ENCODE measurements at places on chromosomes 1 and 21.

- peak; percentile 98 for DNase-seq
These were observed 21.9 kb upstream of the TRIM67 start for GRCh38 chr1:231139659-231140654.

- DNase-seq, result peak; percentile 77
These were observed 5.7 kb upstream of the PLPP3 start for GRCh38 chr1:56584910-56585528.

GRCh38 chr1:88730995-88731394, 46.9 kb downstream of the PKN2 start:
- no peak for DNase-seq

- peak; percentile 58 for DNase-seq
These were observed 30.3 kb upstream of the CBR3 start for GRCh38 chr21:36104317-36105300.

GRCh38 chr1:146019231-146020057, 2.1 kb downstream of the HJV start:
- DNase-seq, result no peak

DNA sequence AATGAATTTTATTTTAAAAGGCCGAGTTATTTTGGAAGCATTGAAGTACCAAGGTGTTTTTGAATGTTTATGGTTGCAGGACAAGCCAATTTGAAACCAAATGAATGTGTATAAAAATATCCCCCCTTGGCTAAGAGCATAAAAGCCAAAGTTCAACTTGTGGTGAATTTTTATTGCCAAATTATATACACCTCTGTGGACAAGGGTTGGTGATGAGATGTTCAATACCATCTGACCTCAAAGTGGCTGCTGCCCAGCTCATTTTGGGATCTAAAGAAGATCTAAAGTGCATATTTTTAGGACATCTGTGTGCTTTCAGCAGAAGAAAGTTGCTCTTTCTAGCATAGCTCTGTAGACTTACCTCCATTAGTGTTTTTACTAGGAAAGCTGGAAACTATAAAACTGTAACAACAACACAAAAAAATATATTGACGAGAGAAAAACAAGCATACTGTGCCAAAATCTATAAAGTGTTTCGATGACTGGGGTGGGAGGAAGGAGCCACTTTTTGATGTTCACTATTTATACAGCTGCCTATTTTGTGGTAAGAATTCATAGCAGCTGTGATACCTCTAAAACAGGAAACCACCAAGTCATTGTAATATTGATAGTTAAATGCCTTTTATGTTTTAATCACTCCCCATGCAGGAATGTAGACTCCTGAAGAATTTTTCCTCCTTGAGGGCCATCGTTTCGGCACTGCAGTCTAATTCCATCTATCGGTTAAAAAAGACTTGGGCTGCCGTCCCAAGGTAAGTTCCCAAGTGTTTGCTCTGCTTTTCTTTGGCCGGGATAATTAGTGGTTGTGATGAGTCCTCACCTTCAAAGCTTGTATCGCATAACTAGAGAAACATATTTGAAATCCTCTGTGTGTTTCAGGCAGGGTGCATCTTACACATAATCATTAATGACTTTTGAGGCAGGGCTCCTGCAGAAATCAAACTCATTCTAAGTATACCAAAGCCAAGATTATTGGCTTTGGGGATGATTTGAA, 83.2 kb downstream of the RGL1 start:
- DNase-seq, result peak; percentile 77

- no peak for DNase-seq
These were observed 4.3 kb upstream of the MTFR1L start for GRCh38 chr1:25815208-25816111.

DNA sequence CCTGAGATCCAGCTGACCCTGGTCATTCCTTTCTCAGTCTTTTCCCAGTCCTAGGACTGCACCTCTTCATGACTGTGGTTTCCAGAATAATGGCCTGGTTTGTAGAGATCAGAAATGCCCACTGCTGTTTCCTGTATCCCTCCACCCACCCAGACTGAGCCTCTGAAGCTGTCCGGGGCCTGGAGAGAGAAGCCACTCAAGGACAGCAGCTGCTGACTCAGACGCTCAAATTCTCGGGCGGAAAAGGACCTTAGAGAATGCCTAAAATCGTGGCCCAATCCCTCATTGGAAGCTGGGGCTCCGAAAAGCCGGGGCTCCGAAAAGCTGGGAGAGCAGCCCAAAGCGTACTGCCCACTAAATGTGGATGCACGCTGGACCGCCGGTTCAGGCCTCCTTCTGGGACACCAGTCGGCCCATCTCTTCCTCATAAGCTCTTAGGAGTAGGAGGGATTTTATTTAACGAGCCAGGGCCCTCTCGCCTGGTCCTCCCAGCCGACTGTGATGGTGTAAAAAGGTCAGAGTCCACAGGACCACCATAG, 7.8 kb upstream of the GPR61 start:
- no peak for DNase-seq

GRCh38 chr1:27934818-27935549, at the start of gene SMPDL3B:
TSS of gene SMPDL3B (plus strand) at chr1:27935000. CDS start at chr1:27935184, 184 bp downstream.
- no peak for DNase-seq

DNA sequence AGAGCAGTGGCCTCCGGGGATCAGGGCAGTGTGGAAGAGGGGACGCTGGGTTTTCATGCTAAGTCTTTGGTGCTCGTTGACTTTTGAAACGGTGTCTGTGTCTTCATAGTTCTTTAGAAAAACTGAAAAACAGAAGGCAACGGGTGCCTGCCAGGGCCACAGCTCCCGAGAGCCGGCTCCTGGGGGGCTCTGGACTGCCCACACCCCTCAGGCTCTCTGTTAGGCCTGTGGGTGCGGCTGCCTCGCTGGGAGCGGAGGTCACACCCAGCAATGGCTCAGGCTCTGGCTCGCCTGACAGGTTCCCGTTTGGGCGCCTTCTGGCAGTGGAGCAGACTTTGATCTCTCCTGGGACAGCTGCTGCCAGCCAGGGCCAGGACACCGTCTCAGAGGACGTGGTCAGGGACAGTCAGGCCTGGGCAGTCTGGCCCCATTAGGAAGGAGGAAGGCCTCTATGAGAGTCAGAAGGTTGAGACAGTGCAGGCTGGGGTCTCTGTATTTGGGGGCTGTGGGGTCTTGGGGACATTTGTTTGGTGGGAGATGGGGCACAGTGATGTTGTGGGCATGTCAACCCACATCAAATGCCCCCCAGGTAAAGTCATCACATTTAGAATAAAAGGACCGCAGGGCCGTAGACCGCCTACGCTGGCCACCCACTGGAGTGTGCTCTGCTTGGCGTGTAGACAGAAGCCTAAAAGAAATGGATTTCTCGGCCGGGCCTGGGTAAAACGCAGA, 5.6 kb downstream of the ARHGEF16 start:
- DNase-seq, result no peak

DNA sequence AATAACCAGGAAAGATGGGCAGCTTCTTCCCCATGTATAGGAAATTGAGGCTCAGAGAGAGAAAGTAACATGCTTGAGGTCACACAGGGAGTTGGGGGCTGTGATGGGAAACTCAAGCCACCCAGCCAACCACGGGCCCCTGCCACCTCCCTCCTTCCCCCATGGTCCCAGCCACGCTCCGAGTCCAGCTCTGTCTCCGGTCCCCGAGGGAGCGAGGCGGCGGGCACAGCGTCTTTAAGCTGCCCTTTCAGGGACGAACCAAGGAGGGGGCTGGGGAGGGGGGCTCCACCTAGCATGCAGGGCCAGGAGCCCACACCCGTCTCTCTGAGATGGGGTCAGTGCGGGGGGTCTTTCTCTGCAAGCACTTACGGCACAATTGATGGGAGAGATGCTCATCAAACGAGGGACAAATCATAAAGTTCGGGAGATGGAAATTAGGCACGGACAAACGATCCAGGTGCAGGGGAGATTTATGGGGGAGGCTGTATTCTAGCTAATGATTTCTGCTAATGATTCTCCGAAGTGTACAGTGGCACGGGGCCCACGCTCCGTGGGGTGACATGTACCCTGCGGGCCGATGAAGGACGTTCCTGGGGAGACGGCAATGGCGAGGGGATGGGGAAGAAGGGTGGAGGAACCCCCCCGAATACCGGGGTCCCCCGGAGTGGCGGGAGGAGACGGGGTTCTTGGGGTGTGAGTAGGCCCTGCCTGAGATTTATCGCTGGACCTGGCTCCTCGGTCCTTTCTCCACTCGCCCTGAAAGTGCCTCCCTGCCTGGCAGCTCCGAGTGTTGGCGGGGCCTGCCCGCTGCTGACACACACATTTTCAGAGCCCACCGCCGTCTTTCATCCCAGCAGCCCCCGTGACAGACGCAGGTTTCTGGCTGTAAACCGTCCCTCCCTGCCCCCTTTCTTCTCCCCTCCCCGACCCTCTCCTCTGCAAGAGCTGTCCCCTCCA, 31.2 kb upstream of the CASZ1 start:
- no peak for DNase-seq

DNA sequence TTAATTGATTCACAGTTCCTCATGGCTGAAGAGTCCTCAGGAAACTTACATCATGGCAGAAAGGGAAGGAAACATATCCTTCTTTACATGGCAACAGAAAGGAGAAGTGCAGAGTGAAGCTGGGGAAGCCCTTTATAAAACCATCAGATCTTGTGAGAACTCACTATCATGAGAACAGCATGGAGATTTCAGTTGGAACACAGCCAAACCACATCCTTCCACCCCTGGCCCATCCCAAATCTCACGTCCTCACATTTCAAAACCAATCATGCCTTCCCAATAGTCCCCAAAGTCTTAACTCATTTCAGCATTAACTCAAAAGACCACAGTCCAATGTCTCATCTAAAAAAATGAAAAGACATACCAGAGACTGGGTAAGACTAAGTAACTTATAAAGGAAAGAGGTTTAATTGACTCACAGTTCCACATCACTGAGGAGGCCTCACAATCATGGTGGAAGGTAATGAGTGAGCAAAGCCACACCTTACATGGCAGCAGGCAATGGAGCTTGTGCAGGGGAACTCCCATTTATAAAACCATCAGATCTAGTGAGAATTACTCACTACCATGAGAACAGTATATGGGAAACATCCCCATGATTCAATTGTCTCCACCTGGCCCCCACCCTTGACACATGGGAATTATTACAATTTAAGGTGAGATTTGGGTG, 105.2 kb downstream of the MRPL39 start:
- no peak for DNase-seq

DNA sequence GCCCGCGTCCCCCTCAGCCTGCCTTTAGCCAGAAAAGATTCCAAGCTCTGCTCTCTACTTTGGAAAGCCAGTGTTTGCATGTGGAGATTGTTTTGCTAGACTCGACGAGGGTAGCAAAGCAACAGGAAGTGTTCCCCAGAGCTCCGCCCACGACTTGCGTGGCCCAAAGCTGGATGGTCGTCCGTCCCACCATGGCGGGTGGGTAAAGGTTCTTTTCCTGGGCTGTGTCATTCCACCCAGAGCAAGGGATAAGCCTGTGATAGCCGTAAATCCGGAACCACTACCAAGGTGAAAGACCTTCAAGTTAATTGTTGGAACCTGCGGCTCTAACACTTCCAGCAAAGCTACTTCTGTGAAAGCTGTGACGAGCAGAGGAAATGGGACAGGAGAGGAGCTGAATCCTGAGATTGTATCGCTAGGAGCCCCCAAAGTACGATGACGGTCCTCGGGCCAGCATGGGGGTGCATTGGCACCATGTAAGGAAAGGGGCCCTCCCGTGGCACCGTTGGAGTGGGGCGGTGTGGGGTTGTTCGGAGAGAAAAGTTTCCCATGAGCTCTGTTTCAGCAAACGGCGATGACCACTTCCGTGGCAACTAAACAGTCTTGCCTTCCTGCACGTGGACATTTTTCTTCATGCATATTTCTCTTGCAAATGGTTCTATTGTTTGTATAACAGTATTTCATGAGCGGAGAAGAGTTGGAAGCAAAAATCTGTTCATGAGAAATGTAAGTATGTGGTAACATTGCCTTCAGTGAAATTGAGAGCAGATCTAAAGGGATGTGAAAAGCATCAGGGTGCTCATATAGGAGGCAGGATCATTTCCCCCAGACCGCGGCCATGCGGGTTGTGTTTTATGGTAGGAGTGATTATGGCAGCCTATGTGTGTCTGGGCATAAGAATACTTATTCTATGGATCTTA, 8.4 kb downstream of the MX2 start:
- no peak for DNase-seq

- DNase-seq, result no peak
These were observed 182.0 kb upstream of the SGIP1 start for GRCh38 chr1:66351913-66352312.

- DNase-seq, result no peak
These were observed 170.3 kb downstream of the RGS7 start for GRCh38 chr1:241186716-241187115.

- peak; percentile 88 for DNase-seq
These were observed 6.0 kb downstream of the S100B start for GRCh38 chr21:46598581-46599572.
